ENCODE measurements at places on chromosomes 7 and 10.

DNA sequence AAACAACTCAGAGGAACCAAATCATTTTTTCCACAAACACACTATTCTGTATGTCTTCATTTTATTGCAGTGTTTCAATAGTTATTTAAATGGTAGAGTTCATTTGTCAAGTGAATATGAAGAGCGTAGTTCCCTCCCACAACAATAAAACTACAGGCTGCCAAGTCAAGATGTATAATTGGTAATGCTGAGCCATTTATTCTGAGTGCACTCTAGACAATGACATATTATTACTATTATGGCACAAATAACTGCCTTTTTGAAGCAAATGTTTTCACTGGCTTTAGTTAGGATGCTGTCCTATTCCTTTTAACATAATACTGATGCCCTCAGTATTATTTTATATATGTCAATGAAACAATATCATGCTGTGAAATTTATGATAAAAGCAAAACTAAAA is 102.7 kb upstream of the PCDH15 start:
- DNase-seq, result no peak

- DNase-seq, result no peak
Observed at GRCh38 chr7:55240418-55241142, 124.6 kb upstream of the LANCL2 start.

DNA sequence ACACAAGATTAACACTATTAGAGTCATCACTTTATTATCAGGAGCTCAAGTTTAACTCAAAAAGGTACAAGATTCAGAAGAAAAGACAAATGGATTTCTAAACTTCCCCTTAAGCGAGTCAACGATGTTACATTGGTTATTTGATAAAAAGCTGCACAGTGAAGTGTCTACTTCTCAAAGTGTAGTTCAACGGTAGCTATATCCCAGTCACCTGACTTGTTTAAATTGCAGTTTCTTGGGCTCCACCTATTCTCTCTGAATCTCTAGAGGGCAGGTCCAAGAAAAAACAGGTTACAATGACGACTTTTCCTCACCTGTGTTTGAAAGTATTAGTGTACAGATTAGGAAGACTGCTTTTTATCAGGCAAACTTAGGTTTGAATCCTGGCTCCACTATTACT is 16.6 kb downstream of the MINDY3 start:
- no peak for DNase-seq

GRCh38 chr10:17873946-17874345 is 64.8 kb downstream of the MRC1 start:
- DNase-seq, result no peak

- no peak for DNase-seq
Observed at GRCh38 chr7:155181768-155182167, 111.6 kb downstream of the HTR5A start.

Measured in dorsolateral prefrontal cortex (tissue), 122 donors.